ENCODE measurements at places on chromosomes 1 and 21. TPM values are rescaled to one million over a fixed set of nuclear protein-coding genes. Genes with fewer than 3 reads are reported as not detected.
A peak's percentile ranks its signal among the peaks of the same experiment; 100 is the strongest.

GRCh38 chr1:41564741-41565475 lies 80.4 kb upstream of the EDN2 start:
- no peak for DNase-seq
- H3K27me3 ChIP-seq = no peaks in the 10 kb centered on the region
- H3K36me3 ChIP-seq = no peaks in the 10 kb centered on the region
- H3K4me3 ChIP-seq = no peak overlapping the region
- no peaks in the 10 kb centered on the region for H3K4me1 ChIP-seq

GRCh38 chr1:227794817-227795192 lies 20.7 kb upstream of the PRSS38 start:
- no peak overlapping the region for H3K27ac ChIP-seq
- peaks cover 4% of the 10 kb centered on the region for H3K4me1 ChIP-seq
- no peak for DNase-seq
- H3K36me3 ChIP-seq = no peaks in the 10 kb centered on the region

GRCh38 chr1:34603594-34603993 lies 151.3 kb upstream of the GJB5 start:
- no peaks in the 10 kb centered on the region for H3K36me3 ChIP-seq
- DNase-seq = no peak
- H3K4me3 ChIP-seq = no peak overlapping the region
- H3K4me1 ChIP-seq = no peaks in the 10 kb centered on the region

- H3K4me1 ChIP-seq = no peaks in the 10 kb centered on the region
- no peaks in the 10 kb centered on the region for H3K27me3 ChIP-seq
- H3K27ac ChIP-seq = no peak overlapping the region
- no peak overlapping the region for H3K4me3 ChIP-seq
Observed at GRCh38 chr1:121445679-121446078, 260.9 kb downstream of the SRGAP2C start.

DNA sequence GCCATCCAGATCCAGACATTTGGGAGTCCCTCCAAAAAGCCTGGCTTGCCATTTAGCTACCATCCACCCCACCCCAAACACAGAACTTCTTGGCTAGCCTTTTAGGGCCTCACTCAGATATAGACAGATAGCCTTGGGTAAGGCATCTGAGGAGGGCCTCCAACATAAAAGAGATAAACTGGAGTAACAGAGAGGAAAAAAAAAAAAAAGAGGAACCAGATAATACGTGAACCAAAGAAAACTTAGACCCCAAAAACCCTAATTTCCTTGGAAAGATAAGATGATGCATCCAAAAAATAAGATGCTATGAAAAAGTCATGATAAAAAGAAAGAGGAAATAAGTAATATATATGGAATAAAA lies 19.8 kb upstream of the LSS start:
- no peak for DNase-seq
- no peak overlapping the region for H3K4me3 ChIP-seq
- no peaks in the 10 kb centered on the region for H3K27me3 ChIP-seq
- no peak overlapping the region for H3K27ac ChIP-seq
- peaks cover 11% of the 10 kb centered on the region for H3K4me1 ChIP-seq
- peaks cover 94% of the 10 kb centered on the region for H3K36me3 ChIP-seq

DNA sequence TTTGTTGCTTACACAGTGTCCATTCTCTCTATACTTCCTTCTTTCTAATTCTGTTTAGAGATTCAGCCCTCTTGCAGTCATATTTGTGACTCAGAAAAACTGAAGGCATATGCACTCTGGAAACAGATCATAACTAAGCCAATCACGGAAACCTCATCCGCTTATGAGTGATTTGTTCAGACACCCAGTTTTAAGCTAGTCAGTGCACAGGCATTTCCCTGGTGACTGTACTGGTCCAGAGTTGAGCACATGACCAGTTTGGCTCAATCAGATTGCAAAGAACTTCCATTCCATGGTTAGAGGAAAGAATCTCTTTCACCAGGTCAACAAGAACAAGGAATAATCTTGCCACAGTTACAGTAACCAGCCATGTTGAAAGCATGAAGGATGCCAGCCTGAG lies 69.2 kb upstream of the SGIP1 start:
- no peak overlapping the region for H3K4me3 ChIP-seq
- no peak for DNase-seq
- no peaks in the 10 kb centered on the region for H3K27me3 ChIP-seq
- no peaks in the 10 kb centered on the region for H3K4me1 ChIP-seq
- no peaks in the 10 kb centered on the region for H3K36me3 ChIP-seq
- no peak overlapping the region for H3K27ac ChIP-seq

- H3K4me1 ChIP-seq = no peaks in the 10 kb centered on the region
- no peak overlapping the region for H3K4me3 ChIP-seq
- H3K27ac ChIP-seq = no peak overlapping the region
- no peaks in the 10 kb centered on the region for H3K27me3 ChIP-seq
- no peaks in the 10 kb centered on the region for H3K36me3 ChIP-seq
- no peak for DNase-seq
Observed at GRCh38 chr21:27677546-27677945, 710.7 kb upstream of the ADAMTS5 start.

DNA sequence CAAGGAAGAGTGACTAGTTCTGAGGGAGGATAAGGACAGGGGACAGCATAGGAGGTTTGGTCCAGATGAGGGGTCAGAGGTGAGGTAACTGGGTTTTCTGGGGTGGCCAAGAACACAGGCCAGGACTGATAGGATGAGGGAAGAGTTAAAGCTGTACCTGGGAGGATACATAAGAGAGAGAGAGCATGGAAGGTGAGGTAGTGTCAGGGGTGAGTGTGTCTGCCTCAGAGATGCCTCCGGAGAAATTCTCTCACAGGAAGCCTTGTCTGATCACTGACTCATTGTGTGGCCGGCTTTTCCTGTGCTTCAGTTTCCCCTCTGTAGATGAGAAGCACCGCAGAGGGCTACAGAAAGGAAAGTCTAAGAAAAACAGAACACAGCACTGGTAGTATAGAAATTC lies 40.2 kb downstream of the FASLG start:
- H3K36me3 ChIP-seq = no peaks in the 10 kb centered on the region
- H3K27ac ChIP-seq = peak overlapping the region; percentile 73
- H3K27me3 ChIP-seq = no peaks in the 10 kb centered on the region
- peak; percentile 71 for DNase-seq
- H3K4me1 ChIP-seq = peaks cover 70% of the 10 kb centered on the region
- H3K4me3 ChIP-seq = no peak overlapping the region

- no peaks in the 10 kb centered on the region for H3K36me3 ChIP-seq
- no peak overlapping the region for H3K4me3 ChIP-seq
- no peak overlapping the region for H3K27ac ChIP-seq
Observed at GRCh38 chr1:240705579-240705978, 93.6 kb upstream of the GREM2 start.

GRCh38 chr1:158177700-158178450 lies 2.8 kb upstream of the CD1D start:
- H3K27me3 ChIP-seq = peaks cover 39% of the 10 kb centered on the region
- no peak for DNase-seq
- peaks cover 10% of the 10 kb centered on the region for H3K4me1 ChIP-seq

- no peak for DNase-seq
- H3K27ac ChIP-seq = no peak overlapping the region
- H3K36me3 ChIP-seq = no peaks in the 10 kb centered on the region
- H3K4me1 ChIP-seq = no peaks in the 10 kb centered on the region
- H3K4me3 ChIP-seq = no peak overlapping the region
- no peaks in the 10 kb centered on the region for H3K27me3 ChIP-seq
Observed at GRCh38 chr1:185208626-185209180, 51.7 kb downstream of the SWT1 start.

- DNase-seq = no peak
- H3K4me1 ChIP-seq = no peaks in the 10 kb centered on the region
- H3K4me3 ChIP-seq = no peak overlapping the region
- no peak overlapping the region for H3K27ac ChIP-seq
Observed at GRCh38 chr1:91769742-91770141, 116.2 kb downstream of the TGFBR3 start.

GRCh38 chr21:35136106-35136505 lies 87.0 kb upstream of the RUNX1 start:
- no peak overlapping the region for H3K4me3 ChIP-seq
- no peaks in the 10 kb centered on the region for H3K27me3 ChIP-seq
- H3K36me3 ChIP-seq = no peaks in the 10 kb centered on the region
- H3K4me1 ChIP-seq = peaks cover 8% of the 10 kb centered on the region

DNA sequence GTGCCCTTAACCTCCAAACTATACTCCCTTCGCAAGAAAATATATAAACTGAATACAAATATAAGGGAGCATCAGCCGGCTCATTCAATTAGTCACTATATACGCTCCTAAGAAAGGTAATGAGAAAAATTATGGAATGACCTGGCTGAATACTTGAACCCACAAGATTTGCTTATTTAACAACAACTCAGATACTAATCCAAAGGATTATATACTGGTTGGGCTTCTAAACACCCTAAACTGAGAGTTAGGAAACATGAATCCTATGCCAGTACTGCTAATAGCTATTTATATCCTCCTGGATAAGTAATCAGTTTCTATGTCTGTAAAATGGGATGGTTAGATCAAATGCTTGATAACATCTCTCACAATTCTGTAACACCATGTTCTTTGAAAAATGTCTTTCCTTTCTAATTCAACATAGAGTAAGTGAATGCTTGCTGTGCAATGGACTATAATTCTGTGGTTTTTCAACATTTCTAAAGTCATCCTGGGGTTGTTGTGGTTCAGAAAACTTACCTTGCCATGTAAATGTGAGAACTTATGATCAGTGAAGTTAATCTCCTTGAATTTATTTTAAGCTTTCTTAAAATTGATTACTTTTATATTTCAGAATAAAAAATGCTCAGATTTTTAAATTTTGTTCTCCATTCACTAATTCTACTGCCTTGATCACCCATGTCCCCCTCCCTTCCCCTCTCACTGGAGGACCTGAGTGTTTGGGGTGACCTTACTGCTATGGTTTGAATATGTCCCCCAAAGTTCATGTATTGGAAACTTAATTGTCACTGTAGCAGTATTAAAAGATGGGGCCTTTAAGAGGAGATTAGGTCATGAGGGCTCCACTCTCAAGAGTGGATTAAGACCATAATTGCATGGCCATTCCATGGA lies 14.5 kb downstream of the DUSP10 start:
- H3K4me1 ChIP-seq = peaks cover 20% of the 10 kb centered on the region
- DNase-seq = no peak
- H3K27ac ChIP-seq = no peak overlapping the region
- H3K4me3 ChIP-seq = no peak overlapping the region
- no peaks in the 10 kb centered on the region for H3K36me3 ChIP-seq
- no peaks in the 10 kb centered on the region for H3K27me3 ChIP-seq

Gene OLFML3
- 0.31 TPM for total RNA-seq

Gene TNNI3K
- total RNA-seq = 0.60 TPM

Gene ICOSLG
- total RNA-seq = 22.2 TPM

Gene TNFRSF1B
- total RNA-seq = 61.9 TPM

Gene PCP4
- total RNA-seq = not detected
